Esophagus mucosa (tissue), 1 donor: ENCODE measurements at places on chromosomes 12 and 14.
A peak's percentile ranks its signal among the peaks of the same experiment; 100 is the strongest.

DNA sequence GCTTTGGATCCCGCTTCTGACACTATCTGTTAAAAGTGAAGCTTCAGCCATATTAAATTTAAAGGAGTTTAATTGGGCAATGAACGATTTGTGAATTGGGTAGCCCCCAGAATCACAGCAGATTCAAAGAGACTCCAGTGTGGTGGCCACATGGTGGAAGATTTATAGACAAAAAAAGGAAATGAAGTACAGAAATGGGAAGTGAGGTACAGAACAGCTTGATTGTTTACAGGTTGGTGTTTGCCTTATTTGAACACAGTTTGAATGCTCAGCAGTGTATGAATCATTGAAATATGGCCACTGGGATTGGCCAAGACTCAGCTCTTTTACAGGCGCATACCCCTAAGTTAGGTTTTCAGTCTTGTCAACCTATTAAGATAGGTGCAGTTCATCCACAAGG, 21.9 kb downstream of the CCDC91 start:
- no peak for ATAC-seq

DNA sequence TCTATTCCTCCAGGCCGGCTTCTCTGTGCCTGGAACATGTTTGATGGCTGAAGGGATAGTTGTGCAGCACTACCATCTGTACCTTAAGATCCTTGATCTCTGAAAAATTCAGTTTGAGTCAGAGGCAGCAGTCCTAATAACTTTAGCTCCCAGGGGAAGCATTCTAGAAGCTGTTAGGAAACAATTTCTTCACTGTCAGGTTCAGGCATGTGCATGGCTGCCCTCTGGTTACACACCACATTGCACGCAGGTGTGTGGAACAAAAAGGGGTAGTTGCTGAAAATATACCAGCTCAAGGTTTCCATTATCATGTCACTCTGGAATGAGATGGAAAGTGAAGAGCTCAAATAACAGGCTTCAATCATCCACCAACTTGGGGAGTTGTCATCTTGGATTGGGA, 80.1 kb downstream of the CHST11 start:
- ATAC-seq = no peak

DNA sequence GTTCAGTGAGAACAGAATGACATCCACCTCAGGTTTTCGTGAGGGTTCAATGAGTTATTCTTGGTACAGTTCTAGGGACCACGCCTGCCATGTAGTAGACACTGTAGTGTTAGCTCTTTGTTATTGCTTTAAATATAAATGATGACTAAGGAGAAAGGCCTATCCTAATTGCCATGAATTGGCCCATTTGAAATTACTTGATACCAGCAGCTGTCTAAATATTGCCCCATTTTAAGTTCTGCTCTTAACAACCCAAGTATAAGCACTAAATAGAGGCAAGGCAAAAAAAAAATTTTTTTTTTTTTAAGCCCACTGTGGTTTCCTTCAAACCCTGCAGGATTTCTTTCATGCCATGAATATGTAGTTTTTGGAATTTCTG, 84.5 kb downstream of the BORCS5 start:
- ATAC-seq = no peak

DNA sequence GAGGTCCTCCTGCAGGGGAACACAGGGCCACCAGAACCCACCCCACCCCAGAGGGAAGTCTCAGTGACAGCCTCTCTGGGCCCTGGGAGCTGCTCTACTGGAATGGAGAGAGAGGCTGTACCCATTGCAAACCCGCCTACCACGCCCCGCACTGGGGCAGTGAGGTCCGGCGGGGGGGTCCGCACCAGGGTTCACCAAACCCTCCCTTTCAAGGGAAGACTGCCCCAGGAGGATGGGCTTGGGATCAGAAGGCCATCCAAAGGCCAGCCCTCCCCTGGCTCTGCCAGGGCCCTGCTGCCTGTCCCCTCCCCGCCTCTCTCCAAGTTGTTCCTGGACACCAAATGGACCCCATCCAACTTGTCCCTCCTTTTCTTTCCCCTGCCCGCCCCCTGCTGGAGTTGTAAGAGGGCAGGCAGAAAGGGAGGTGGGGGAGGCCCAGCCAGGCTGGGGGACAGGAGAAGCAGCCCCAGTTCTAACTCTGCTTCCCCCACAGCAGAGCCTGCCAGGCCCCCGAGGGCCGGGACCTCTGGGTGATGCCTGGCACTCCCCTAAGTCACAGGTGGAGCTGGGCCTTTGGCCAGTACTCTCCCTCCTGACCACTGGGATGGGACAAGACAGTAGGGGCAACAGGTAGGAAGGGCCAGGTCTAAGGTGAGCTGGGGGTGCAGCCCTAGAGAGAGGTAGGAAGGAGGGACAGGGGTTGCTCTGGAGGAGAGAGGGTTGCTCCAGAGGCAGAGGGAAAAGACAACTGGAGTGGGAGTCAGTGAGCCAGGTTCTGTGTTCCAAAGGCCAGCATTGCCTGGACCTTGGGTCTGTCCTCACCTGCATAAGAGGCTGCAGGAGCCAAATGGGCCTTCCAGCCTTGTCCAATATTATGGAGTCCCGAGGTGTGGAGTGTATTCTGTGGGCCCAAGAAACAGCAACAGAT, 3.2 kb upstream of the DIO3 start:
- no peak for ATAC-seq

GRCh38 chr12:133165776-133166175, 15.5 kb upstream of the ZNF268 start:
- ATAC-seq = no peak

DNA sequence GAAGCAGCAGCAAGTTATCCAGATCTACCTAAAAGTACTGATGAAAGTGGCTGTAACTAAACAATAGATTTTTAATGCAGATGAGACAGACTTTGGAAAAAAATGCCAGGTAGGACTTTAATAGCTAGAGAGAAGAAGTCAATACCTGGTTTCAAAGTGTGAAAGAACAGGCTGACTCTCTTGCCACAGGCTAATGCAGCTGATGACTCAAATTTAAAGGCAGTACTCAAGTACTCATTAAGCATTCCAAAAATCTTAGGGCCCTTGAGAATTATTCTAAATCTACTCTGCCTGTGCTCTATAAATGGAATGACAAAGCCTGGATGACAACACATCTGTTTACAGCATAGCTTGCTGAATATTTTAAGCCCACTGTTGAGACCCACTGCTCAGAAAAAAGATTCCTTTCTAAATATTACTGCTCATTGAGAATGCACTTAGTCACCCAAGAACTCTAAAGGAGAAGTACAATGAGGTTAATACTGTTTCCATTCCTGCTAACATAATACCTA, 68.6 kb upstream of the SYT1 start:
- ATAC-seq = no peak

- ATAC-seq = no peak
Measured at GRCh38 chr12:6113691-6114475, 10.6 kb downstream of the VWF start.

GRCh38 chr14:93719256-93719655, 69.0 kb downstream of the PRIMA1 start:
- ATAC-seq = no peak

GRCh38 chr14:73955674-73956073, 5.6 kb downstream of the COQ6 start:
- no peak for ATAC-seq

DNA sequence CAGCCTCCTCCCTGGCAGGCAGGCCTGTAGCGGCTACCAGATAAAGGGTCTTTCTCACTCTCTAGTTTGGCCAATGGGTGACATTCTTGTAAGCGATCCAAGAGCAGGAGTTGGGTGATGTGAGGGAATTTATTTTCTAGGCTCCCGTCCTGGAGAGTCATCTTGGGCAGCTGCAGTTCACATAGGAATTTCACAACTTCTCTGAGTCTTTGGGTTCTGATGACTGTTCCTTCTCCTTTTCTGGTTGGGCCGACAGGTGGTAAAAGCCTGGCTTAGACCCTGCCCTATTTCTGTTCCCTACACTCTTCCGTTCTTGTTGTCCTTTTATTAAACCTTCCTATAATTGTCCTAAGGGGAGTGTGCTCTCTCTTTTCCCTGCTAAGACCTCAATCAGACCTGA, 42.6 kb upstream of the POC1B start:
- ATAC-seq = peak; percentile 39

DNA sequence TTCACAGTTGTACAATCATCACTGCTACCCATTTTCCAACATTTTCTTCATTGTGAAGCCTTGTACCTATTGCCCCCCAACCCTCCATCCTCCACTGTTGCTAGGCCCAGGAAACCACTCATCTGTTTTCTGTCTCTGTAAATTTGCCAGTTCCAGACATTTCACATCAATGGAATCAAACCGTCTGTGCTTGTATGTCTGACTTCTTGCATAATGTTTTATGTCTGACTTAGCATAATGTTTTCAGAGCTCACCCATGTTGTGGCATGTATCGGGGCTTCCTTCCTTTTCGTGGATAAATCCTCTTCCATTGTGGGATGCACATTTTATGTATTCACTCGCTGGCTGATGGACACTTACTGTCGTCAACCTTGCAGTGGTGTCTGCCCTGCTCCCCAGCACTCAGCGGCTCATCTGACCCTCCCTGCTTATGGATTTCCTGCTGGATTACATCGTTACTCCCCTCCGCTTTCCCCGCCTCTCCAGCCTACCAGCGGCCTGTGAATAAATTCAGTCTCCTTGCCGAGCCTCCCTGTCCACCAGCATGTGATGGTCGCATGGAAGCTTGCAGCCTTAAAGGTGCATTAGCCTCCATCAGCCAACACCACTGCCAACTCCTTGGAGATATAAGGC, 727.6 kb upstream of the TMEM132C start:
- ATAC-seq = no peak

- no peak for ATAC-seq
Measured at GRCh38 chr12:50639721-50640120, 124.2 kb upstream of the ATF1 start.

- ATAC-seq = no peak
Measured at GRCh38 chr12:127494961-127495915, 771.7 kb upstream of the TMEM132C start.

DNA sequence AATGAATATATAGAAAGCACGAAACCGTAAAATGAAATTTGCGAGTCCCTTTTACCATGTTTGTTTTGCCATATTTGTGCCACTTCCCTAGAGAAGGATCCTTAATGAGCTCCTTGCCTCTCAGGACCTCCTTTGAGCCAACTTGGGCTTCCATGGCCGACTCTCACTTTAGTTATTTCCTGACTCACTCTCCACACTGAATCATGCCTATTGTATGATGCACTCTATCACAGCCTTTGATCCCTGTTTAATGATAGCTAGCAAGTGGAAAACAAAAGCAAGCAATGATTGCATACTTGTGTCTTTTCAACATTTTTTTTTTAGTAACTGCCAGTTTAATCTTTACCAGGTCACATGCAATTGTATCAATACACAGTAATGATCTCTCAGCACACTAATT, 153.2 kb downstream of the CCER1 start:
- peak; percentile 33 for ATAC-seq

DNA sequence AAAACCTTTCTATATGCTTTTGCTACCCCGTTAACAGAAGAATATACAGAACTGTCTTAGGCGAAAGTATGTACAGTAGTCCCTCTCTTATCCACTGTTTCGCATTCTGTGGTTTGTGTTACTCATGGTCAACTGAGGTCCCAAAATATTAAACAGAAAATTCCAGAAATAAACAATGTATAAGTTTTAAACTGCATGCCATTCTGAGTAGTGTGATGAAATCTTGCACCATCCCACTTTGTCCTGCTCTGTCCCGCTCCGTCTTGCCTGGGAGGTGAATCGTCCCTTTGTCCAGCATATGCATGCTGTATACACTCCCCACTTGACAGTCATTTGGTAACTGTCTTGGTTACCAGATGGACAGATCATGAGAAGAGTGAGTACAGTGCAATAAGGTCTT, 70.1 kb upstream of the STRN3 start:
- ATAC-seq = no peak

GRCh38 chr14:23034498-23035302, at the start of gene PSMB5:
Gene PSMB5, minus strand, starts transcription at chr14:23034900. Its CDS starts 19 bp downstream, at chr14:23034881.
- ATAC-seq = peak; percentile 97

DNA sequence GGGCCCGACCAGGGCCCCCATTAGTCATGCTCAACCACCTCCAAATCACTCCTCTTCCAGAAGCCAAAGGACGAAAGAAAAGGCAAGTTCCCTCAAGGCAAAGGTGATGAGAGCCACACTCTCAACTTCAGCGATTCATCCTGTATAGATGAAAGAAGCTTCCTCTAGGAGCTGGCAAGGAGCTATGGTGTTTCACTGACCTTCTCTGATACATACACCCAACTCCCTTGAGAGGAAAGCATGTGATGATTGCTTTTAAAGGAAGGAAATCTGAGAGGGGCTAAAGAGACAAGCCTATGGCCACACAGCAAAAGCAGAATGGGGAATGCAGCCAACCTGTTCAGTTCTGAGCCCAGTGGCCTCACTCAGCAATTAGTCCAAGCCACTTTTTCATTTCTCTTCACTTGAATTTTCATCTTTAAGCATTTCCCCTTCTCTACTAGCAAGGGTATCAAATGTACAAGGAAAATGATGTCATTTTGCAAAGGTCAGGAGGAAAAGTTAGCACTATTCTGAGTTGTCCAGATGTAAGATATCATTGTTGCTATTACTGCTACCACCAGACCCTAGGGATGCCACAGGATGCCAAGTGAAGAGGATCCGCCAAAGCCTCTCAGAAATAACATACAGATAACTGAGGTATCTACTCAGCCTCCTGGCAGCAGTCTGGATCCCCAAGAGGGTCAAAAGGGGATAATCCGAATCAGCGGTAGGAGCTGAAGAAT, 82.5 kb downstream of the MAP3K9 start:
- ATAC-seq = no peak

DNA sequence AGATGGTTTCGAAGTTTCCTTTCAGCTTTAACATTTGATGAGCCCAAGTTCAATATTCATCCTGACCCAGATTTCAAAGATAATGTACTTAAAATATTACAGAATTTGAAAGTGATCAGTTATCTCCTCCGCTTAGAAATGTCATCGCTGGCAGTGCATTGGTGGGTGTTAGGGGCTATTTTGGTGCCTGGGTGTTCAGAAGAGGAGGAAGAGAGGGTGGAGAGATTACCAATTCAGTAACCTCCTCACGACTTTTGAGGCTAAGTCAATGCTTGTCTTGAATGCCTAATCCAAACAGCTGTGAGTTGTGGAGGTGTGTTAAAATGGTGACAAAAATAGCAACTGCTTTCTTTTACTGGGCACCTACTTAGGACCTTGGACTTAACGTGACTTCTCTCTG, 13.8 kb upstream of the DGLUCY start:
- ATAC-seq = no peak

- peak; percentile 78 for ATAC-seq
Measured at GRCh38 chr14:54182419-54183045, 214.3 kb upstream of the CDKN3 start.

- peak; percentile 48 for ATAC-seq
Measured at GRCh38 chr14:64800000-64800399, 79.7 kb downstream of the SPTB start.

DNA sequence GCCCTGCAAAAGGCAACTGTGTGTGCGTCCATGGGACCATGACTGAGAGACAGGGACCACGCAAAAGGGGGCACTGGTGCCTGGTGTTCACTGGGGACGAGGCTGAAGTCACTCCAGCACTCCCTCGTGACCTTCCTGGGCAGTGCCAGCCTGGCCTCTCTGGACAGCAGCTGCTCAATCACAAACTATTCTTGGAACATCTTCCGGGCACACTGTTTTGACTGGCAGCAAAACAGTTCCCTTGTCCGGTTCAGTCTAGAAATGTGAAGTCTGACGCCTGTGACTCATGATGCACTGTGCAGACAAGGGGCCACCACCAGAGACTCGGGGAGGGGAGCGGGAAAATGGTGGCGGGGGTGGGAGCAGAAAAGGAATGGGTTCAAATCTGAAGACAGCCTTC, 20.8 kb downstream of the SNRNP35 start:
- ATAC-seq = peak; percentile 25

- no peak for ATAC-seq
Measured at GRCh38 chr14:54564071-54564867, 2.7 kb upstream of the SAMD4A start.
